ENCODE measurements at places on chromosomes 4 and X.
A peak's percentile ranks its signal among the peaks of the same experiment; 100 is the strongest.

GRCh38 chr4:160316036-160316435, 1213.2 kb downstream of the RAPGEF2 start:
- DNase-seq: no peak

DNA sequence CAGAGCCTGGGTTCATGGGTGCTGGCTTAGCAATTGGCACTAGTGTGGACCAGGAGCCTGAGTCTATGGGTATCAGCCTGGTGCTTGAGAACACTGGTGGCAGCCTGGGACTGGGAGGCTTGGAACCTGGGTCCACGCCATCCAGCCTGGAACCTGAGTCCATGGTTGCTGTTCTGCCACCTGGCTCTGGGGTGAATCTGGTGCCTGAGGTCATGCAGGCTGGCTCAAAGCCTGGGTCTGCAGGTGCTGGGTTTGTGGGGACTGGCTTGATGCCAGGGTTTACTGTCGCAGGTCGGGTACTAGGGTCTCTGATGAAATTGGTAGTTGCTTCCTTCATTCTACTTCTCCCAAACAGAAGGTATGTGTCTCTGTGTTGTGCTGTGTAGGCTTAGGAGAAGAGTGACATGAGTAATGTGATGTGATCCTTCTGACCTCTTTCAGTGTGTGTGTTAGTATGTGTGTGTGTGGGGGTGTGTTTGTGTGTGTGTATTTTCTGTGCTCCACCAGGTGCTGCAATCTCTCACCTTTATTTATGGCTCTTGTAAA, 517.0 kb upstream of the EPHA5 start:
- DNase-seq: no peak

DNA sequence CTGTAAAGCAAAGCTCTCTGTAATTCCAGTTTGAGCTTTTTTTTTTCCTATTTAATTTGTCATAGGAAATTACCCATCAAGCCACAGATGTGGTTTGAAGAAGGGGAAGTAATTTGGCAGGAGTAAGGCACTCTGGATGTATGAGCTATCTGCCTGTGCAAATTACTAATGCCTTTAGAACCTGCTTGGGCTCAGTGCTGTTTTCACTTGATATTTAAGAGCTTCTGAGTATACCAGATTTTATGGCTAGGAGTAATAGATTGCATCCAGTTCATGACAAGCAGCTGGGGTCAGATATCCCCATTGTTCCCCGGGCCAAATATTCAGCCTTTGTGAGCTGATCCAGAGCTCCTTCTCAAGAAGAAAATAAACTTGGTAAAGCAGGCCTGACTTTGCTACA, 89.1 kb downstream of the DCAF8L2 start:
- peak; percentile 35 for DNase-seq

DNA sequence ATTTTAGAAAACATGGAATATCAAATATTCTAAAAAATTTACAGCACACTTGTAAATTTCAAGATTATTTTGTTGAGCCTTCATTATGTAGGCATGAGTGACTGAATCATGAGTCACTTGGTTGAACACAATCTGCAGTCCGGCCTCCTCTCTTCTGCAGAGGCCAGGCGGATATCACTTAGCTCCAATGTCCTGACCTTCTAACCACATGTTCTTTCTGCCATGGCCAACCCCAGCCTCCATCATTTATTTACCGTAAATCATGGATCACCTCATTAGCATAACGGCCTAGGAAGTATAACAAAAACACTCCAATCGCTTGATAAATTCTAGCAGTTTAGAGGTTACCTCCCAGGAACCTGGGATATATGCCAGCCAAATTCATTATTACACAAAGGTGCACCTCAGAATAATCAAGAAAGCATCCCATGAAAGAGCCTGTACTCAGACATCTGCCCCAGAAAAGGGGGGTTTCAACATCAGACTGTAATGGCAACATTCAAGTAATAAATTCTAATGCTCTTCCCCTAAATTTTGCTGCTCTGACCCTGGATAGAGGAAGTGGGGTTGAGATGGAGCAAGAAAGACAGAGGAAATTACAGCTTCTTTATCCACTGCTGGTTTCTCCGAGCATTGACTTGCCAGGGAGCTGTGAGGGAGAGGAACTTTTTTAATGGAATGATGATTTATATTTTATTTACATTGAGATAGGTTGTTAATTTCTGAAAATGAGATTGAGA, 2153.6 kb upstream of the AGA start:
- peak; percentile 93 for DNase-seq

- no peak for DNase-seq
Measured at GRCh38 chr4:170386511-170386910, 296.8 kb upstream of the AADAT start.

DNA sequence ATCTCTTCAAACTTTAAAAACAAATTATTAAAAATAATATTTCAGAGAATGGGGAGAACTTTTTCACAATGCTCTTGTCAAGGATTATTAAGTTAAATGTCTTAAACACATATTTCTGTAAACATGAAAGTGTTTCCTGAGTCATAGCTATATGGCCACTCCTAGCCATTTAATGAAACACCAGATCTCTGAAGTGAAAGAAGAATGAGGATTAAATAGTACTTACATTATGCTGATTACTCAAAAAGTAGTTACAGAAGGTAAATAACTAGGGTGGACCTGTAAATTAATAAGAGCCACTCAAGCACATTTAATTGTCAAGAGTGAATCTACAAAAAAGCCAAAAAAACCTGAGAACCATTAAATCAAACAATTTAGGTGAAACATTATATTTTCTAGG, 57.6 kb upstream of the GALNT7 start:
- no peak for DNase-seq

DNA sequence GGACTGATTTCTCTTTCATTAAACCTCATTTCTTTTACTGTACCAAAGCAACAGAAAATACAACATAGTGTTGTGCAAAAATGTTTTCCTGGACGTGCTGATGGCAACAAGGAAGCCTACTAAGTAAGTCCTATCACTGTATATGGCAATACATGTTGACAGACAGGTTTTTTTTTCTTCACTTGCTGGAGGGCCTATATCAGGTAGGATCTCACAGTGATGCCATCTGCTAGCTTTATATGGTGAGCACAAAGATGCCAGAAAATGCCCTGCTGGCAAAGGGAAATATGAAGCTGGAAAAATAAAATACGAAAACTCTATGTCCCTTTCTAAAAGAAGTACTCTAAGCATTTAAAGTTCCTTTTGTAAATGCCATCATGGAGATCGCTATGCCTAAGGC, 119.0 kb upstream of the PDLIM3 start:
- DNase-seq: no peak

DNA sequence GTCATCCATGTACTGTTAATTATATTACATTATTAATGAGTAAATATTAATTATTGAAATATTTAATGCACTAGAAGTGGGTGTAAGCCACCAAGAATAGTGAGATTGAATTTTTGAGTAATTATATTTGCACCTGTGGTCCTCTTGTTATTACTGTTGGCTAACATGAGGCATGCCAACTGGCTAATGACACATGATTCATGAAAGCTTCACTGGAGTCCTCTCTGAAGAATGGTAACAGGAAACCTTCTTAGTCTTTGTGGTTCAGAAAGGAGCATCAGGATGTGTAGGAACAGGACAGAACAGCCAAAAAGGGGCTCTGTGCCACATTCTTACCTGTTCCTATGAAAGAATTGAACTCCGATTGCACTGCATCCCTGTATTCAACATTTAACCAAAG, 65.2 kb downstream of the SLC4A4 start:
- no peak for DNase-seq

GRCh38 chrX:20665481-20665880, 398.8 kb upstream of the RPS6KA3 start:
- DNase-seq: no peak

DNA sequence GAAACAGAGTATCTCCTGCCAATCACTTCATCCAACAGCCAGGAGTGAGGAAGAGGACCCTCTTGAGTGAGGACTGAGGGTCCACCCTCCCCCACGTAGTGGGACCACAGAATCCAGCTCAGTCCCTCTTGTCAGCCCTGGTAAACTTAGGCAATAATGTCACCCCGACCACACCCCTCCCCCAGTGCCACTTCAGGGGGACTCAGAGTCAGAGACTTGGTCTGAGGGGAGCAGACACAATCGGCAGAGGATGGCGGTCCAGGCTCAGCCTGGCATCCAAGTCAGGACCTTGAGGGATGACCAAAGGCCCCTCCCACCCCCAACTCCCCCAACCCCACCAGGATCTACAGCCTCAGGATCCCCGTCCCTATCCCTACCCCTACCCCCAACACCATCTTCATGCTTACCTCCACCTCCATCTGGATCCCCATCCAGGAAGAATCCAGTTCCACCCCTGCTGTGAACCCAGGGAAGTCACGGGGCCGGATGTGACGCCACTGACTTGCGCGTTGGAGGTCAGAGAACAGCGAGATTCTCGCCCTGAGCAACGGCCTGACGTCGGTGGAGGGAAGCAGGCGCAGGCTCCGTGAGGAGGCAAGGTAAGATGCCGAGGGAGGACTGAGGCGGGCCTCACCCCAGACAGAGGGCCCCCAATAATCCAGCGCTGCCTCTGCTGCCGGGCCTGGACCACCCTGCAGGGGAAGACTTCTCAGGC, at the start of the genes CSAG1 and MAGEA12:
Gene CSAG1 (minus strand): TSS at position 461 of the 715 bp plus-strand sequence. CDS start 1,261 bp downstream, outside the sequence.
Gene MAGEA12 (plus strand): TSS at position 497 of the 715 bp plus-strand sequence. CDS start 2,405 bp downstream, outside the sequence.
- DNase-seq: no peak
